NCI-H1436 treated with DMSO at 0.1 percent for 48 hours (cell line): ENCODE measurements at places on chromosomes 5 and 9.

DNA sequence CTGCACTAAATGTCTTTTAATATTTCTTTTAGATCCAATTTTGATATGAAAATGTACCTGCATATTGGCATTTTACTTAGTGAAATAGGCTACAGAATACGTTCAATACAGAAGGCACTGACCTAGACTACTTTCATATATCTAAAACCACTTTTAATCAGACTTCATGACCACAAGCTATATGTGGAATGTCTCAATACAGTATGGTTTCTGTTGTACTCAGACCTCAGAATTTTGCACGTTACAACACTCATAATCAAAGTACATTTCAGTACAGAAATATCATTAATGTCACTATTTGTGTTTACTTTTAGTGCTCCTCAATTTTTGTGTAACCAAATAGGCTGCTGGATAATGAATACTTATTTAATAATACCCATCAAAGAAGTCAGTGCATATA, 74.8 kb downstream of the MEF2C start:
- DNase-seq, result no peak

GRCh38 chr9:136138566-136138965, 19.9 kb upstream of the TMEM250 start:
- DNase-seq, result peak; percentile 22

DNA sequence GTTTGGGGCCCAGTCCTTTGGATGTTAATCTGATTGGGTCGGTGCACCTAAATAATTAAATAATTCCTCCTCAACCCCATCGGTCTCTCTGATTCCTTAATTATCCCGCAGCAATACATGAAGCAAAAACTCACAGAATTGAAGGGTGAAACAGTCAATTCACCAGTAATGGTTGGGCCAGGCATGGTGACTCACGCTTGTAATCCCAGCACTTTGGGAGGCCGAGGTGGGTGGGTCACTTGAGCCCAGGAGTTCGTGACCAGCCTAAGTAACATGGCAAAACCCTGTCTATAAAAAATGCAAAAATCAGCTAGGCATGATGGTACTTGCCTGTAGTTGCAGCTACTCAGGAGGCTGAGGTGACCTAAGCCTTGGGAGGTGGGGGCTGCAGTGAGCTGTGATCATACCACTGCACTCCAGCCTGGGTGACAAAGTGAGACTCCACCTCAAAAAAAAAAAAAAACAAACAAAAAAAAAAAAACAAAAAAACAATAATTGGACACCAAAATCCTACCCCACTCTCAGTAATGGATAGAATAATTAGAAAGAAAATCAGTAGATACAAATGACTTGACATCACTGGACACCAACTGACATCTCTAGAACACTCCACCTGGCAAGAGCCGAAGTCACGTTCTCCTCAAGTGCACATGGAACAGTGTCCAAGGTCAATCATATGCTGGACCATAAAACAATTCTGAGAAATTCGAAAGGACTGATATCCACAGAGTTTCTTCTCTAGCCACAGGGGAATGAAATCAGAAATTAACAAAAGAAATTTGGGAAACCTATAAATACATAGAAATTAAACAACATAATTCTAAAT, 5.3 kb downstream of the ABO start:
- DNase-seq, result no peak

DNA sequence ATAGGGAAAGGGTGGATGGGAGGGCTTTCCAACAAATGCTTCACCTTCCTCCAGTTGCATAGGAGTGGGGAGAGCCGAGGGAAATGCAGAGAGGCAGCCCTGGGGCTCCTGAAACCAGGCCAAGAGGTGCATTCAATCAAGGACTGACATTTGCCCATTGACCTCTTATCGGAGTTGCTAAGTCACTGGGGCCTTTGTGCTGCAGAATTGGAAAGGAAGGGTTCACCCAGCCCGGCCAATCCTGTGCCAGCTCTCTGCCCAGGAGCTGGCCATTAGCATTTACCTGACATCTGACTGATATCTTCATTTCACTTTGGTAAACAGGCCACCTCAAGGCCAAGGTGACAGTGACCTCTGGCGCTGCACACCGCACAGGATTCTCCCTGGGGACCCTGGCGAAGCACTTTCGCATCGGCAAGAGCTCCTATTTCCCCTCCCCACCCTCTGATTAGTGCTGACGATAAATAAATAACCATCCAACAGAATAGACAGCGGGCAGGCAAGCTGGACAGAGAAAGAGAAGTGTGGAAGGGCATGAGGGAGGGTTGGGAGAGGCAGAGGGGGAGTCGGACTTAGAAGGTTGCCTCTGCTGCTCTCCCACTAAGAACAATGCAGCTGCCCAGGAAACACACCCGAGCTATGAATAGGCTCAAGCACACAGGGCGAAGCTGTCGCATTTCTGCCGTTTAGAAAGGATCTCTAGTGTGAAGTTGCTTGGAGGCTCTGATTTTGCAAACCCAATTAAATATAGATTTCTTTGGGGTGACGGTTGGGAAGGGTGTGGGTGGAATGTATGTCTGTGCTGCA, 57.0 kb upstream of the BOD1 start:
- DNase-seq, result no peak

DNA sequence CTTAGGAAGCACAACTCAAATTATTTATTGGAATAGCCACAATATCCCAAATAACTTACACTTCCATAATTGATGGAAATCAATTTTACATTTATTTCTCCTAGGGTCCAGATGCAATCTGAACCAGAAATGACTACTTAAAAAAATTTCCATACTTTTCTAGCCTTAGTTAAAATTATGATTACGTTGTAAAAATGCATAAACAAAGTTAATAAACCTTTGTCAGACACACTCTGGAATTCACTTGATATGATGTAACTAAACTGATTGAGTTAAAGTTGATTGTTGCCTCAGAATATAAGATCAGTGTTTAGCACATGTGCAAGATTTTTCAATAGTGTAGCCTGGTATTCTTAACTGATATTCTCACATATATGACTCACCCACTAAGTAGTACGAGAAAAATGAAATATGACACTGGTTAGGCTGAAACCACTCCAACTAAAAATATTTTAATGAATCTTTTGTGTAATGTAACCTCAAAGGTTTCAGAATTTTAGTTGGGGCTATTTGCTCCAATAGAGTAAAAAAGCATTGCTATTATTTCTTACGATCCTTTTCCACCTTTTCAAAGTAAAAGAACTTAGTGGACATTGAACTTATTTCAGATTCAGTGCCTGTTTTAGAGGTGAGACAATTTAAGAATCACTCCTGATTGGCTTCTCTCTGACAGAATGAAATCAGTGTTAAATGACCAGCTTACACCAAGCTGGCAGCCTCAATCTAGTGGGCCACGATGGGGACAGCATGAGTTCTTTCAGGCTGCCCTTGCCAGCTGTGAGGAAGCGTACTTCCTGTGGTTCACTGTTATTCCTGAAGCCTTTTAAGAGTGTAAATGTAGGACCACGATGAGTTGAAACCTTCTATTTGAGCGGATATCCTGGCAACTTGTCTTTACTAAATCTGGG, 277.2 kb upstream of the CDH9 start:
- peak; percentile 26 for DNase-seq

GRCh38 chr5:33688526-33688925, 203.3 kb downstream of the ADAMTS12 start:
- DNase-seq, result no peak

DNA sequence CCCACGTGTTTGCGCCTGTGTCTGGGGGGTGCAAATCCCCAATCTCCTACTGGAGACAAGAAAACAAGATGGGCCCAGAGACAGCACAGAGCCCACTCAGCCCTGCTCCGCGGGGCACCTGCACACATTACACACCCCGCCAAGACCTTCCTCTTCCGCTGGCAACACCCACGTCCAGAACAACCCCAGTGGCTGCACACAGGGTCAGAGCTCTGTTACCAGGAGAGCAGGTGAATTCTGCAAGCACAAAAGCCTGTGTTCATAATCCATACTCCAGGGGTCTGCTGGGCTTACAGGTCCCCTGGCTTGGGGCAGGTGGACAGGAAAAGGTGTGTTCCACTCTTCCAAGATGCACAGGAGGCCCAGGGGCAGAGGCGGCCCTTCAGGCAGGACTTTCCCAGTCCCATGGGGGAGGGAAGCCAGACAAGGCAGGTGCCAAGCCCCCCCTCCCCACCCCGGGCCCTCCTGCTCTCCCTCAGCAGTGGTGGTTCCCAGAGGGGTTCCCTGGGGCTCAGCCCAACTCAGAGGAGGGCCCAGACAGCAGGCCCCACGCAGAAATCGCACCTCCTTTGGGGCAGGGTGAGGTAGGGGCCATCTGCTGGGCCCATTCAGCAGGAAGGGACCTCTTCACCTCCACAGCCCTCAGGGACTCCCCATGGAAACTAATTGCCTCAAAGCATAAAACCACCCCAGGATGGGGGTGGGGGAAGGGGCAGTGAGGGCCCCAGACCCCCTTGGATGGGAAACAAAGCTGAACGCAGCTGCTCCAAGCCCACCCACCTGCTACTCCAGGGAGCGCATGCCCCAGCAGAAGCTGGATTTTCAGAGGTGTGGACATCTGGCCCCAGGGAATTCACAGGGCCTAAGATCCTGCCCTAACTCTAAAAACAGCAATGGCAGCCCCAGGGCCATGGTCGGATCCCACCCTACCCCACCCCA, 105.3 kb downstream of the VAV2 start:
- DNase-seq, result no peak

- DNase-seq, result no peak
These were observed 107.0 kb upstream of the MVB12B start for GRCh38 chr9:126219648-126220063.

GRCh38 chr9:131276891-131277286, 579 bp upstream of the FAM78A start:
- DNase-seq, result no peak

DNA sequence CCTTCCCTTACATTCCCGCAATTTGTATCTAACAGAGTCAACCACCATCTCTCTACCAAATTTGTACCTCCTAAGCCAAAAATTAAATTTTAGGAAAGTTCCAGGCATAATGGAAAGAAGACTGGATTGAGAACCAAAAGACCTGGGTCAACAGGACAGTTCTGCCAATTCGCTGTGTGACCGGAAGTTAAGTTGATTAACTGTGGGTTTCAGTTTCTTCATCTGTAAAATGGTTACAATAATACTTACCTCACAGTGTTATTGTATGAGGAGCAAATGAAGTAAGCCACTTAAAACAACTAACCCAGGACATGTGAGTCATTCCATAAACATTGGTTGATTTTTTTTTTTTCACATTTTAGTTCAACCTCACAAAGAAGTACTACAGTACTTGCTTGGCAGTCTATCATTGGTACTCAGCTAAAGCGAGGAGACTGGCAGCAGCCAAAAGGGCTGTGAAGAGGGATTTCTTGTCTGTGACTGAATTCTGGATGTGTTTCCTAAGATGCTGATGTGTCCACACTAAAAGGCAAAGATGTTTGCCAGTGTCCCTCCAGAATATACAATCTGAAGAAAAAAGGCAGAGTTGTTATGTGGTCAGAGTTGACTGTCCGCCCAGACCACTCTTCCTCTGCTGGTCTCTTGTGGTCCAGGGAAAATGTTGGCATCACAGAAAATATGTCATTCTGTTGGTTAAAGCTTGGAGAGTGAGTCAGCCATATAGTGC, 198.6 kb downstream of the TLE1 start:
- DNase-seq, result no peak

DNA sequence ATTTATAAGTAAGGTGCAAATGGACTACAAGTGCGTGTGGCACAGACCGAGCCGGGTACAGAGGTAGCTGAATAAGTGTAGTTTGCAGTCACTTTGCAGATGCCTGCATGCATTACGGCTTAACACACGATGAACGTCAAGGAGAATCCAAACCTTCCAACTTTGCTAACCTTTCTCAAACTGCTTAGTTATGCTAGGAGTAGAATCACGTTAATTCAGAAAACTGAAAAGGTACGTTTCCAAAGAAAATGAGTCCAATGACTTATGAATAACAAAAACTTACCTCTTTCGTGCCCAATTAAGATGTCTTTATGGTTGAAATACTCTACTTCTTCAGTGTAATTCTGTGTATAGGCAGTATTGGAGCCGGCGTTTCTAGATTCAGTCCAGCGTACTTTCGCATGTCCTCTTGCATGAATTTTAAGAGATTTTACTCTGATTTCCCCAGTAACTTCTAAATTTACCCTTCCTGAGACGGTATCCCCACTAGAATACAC, 539 bp downstream of the ARRDC3 start:
- DNase-seq, result no peak

DNA sequence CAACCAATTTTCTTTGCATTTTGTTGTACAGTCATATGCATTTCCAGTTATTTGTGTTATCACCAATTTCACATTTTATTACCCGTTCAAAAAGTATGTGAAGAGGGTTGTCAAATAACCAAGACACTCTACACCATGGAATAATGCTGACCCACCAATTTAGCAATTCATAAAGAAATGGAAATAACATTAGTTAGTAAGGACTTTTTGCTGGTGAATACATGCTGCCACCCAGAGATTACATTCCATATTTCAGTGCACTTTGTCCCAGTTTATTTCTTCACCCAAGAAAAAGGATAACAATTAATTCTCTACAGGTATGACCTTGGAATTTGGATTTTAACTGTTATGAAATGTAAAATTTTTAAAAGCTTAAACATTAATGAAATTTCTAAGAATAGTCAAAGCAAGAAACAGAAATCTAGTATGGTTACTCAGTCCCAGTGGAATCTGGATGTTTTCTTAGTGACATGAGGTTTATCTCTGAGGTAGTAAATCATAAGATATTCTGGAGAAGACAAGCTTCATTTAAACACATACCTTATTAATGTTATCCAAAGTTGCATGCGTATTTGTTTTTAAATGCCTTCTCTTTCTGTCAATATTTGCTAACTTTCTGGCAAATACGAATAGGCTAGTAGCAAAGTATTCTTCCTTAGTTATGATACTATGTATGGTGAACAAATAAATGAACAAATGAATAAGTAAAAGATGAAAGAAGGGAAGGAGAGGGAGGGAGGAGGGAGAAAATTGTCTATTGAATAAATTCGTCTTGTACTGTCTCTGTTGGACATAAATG, 100.6 kb downstream of the CETN3 start:
- DNase-seq, result no peak

- no peak for DNase-seq
These were observed 88.9 kb downstream of the CYFIP2 start for GRCh38 chr5:157354800-157355199.

DNA sequence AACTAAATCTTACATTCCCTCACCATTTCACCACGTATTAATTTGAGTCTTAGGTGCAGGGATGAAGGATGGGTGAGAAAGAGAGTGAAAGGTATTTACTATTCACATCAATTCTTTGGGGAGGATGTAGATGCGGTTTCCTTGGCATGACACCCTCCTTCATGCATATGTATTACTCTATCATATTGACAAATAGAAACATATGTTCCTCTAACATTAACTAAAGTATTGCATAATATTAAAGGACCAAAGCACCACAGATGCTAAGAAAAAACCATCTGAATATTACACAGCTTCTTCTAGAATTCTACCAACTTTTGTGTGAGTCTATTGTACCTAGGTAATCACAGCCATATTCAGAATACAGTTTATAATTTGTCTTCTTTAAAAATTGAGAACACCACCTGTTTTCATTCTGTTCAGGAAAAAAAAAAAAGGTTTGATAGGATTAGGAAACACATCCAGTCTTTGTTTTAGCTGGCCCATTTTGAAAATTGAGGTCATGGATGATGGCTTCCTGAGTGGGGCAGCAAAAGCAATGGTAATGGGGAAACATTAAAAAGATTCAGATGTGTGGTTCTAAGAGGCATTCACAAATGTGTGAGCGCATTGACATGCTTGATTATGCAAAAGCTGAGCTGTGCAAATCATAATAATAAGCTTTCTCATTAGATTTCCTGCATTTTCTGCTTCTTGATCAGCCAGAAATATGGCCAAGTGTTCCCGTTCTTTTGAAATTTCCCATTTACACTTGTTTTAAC, 1011.5 kb upstream of the NUDT12 start:
- peak; percentile 83 for DNase-seq

GRCh38 chr5:43515678-43516048, 715 bp upstream of the C5orf34 start:
- DNase-seq, result no peak

GRCh38 chr5:387491-388265, 55.3 kb upstream of the EXOC3 start:
- DNase-seq, result no peak
